Spleen (tissue), 13 donors: ENCODE measurements at places on chromosomes 7 and 10. TPM values are rescaled to one million over a fixed set of nuclear protein-coding genes. Genes with fewer than 3 reads are reported as not detected.
A peak's percentile ranks its signal among the peaks of the same experiment; 100 is the strongest.

Gene AGBL3
- total RNA-seq: 5.1 TPM

Gene POU6F2
- not detected for total RNA-seq

Gene CARD11
- 44.6 TPM for total RNA-seq

Gene MYO1G
- 67.2 TPM for total RNA-seq

Gene ECD
- total RNA-seq: 27.9 TPM

Gene DEPP1
- 21.1 TPM for total RNA-seq

- no peak for DNase-seq
Measured at GRCh38 chr7:117960351-117960750, 87.1 kb upstream of the CTTNBP2 start.

DNA sequence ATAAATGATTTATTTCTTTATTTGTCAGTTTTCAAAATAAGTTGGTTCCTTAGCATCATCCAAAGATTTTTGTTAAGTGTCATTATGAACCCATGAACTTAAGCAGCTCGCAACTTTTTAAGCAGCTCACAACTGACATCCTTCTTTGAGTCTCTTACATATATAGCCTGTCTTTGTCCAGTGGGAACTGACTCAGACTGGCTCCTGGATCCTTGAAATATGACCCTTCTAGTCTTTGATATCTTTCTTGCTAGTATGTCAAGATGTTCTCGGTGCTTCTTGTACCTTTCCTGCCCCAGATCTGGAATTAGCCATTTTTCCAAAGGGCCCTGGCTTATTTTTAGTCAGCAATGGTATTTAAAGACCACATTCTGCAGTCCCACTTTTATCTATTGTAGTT is 53.9 kb upstream of the ARID5B start:
- DNase-seq: no peak

DNA sequence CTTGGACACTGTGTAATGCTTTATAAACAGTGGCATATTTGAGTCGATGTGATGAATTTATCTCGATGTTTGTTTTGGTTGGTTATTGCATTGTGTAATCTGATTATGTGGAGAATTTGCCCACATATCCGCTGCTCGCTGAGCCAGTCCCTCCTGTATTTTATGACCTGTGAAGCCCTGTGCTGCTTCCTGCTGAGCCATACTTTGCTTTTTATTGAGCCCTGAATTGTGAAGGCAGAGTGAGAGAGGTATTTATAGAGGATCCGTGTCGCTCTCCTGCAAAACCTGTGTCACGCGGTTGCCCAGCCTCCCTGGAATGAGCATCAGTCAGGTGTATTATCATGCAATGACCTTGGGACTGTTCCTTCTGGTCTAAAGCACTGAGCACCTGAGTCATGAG is 253.7 kb downstream of the ARHGAP21 start:
- no peak for DNase-seq

DNA sequence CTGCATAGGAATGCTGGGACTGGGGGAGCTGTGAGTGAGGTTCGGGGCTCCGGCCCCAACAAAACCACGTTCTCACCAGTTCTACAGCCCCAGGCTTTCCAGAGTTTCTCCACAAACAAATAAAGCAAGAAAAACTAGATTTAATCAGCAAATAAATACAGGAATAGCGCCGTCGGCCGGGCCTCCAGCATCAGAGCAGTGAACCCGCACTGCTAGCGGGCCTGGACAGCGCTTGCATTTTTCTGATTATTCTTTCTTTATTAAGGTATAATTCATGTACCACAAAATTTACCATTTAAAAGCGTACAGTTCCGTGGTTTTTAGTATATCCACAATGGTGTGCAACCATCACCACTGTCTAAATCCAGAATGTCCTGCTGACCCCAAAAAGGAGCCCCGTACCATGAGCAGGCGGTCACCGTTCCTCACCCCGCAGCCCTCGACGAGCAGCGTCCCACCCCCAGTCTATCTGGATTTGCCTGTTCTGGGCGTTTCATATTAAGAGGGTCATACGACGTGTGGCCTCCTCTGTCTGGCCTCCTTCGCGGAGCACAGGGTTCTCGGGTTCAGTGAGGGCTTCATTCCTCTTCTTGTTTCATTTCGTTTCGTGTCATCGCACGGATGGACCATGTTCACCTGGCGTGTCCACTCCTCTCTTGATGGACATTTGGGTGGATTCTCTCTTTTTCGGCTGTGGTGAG is 35.5 kb upstream of the FOXL3 start:
- DNase-seq: no peak

GRCh38 chr10:48856855-48857254 is 82.8 kb downstream of the LRRC18 start:
- DNase-seq: no peak

DNA sequence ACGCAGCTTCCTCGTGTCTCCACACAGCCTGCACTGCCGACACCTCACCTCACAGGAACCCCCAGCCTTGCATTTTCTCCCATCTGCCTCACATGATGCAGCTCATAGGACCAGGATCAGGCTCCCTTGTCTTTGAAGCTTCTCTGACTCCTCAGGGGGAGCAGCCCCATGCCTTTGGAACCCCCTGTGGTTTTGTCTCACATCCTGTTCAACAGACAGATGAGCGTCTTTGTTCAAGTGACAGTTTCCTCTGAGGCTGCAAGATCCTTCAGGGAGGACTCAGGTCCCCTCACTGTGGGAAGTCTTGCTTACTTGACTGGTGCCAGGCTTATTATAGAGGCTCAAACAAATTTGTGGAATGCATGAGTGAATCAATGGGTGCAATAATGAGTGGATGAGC is 667.1 kb downstream of the INHBA start:
- no peak for DNase-seq

- peak; percentile 54 for DNase-seq
Measured at GRCh38 chr7:31095286-31096197, 43.4 kb downstream of the ADCYAP1R1 start.

- peak; percentile 93 for DNase-seq
Measured at GRCh38 chr7:155190688-155191087, 107.0 kb upstream of the INSIG1 start.

DNA sequence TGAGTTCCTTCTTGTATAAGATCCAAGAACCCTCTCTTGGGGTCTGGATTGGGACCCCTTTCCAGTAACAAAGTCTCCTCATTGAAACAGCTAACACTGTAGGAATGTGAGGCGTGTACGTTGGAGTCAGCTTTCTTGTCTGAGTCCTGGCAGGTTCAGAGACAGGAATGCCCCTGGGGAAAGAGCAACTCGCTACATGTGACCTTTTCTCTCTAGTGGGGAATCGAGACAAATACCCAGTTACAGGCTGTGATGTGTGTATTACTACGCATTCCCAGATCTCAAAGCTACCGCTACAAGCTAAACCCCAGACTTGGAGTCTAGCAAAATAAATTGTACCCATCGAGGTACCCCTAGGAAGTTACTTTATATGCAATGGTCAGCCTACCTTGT is 85.6 kb upstream of the FRMD4A start:
- DNase-seq: no peak
